Suppressor macrophage treated with lipopolysaccharide for 1 hour (primary cell): ENCODE measurements at places on chromosomes 7 and 10.

GRCh38 chr7:134789967-134790685 is 10.7 kb downstream of the CALD1 start:
- DNase-seq: peak; percentile 14

DNA sequence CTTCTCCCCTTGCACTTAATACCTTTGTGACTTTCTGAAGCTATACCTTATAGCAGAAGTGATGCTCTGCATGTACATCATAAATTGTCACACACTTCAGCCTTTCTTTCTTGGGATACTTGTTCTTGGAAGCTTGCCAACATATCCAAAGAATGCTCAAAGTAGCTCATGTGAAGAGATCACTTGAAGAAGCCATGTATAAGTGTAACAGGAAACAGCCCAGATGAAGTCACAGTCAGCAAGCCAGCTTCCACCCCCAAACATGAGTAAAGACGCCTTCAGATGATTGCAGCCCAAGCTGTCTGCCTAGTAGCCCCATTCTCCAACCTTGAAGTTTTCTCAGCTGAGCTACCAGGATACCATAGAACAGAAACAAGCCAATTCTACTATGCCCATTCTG is 50.9 kb downstream of the DGKB start:
- no peak for DNase-seq

DNA sequence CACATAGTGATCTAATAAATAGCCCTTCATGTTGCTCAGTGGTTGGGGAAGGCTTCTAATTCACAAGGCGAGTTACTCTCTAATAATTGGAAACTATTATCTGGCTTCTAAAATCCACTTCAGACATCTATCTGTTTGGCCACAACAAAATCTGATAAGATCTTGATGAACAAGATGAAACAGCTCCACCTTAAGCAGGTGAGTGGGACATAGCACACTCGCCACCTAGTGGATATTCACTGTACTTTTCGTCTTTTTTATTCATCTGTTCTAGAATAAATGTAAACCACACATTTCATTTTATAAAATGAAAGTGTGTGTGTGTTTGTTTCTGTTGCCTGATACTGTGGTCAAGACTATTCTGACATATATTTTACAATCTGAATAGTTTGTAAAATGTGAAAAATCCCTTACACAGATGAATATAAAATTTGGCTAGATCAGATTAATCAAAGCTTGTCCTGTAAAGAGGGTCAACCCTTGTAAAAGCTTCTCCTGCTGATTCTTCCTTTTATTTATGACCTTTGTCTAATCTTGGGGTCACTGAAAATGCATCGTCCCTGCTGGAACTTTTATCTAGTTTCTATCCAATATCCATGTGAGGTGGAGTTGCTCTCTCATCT is 26.5 kb upstream of the CNTNAP2 start:
- peak; percentile 22 for DNase-seq

DNA sequence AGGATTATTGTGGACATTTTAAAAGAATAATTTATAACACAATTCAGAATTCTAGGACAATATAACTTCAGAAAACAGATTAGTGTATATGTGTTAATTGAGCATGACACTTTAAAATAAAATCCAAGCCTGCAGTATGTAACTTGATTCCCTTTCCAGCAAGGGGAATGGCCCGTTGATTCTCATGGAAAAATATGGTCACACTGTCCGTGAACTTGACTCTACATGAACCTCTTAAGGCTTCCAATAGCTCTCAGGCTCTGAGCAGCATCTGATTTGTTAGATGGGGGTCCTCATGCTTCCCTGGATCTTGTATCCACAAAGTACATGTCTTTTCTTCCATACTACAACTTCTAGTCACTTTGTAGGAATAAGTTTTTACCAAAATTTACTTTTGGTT is 85.5 kb upstream of the AKR1E2 start:
- DNase-seq: no peak

GRCh38 chr10:62050346-62050892 is 148.9 kb downstream of the ARID5B start:
- DNase-seq: no peak

DNA sequence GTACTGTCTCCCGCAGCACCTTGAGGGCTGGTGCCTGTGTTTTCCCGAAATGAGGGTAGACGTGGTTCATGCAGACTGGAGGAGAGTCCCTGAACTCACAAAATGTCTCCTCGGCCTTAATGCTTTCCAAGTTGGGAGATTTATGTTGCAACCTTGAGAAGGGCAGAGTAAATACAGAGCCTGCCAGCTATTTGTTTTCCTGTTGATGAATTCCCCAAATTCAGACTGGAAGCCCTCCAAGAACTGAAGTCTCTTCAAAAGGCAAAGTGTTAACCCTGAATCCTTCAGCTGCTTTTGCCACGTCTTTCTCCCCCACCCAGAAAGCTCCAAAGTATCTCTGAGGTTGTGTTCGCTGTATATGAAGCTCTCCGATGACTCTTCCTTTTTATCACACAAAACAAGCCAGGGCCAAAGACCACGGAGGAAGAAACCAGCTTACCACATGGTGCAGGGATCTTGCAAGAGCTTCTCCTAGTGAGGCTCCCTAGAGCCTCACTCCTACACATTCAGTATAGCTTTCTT is 254.7 kb upstream of the NFE2L3 start:
- DNase-seq: peak; percentile 72

DNA sequence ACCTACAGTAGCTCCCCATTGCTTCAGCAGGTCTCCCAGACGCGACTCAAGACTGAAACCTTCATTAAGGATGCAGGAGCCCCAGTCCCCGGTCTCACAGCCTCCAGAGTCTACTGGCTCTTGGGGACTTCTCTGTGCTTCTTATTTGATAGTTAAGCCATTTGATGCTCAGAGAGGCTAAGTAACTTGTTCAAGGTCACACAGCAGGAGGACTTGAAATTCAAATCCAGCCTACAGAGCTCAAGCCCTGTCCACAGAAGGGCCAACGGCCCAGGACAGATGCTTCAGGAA is 21.2 kb upstream of the ZMIZ1 start:
- DNase-seq: no peak

DNA sequence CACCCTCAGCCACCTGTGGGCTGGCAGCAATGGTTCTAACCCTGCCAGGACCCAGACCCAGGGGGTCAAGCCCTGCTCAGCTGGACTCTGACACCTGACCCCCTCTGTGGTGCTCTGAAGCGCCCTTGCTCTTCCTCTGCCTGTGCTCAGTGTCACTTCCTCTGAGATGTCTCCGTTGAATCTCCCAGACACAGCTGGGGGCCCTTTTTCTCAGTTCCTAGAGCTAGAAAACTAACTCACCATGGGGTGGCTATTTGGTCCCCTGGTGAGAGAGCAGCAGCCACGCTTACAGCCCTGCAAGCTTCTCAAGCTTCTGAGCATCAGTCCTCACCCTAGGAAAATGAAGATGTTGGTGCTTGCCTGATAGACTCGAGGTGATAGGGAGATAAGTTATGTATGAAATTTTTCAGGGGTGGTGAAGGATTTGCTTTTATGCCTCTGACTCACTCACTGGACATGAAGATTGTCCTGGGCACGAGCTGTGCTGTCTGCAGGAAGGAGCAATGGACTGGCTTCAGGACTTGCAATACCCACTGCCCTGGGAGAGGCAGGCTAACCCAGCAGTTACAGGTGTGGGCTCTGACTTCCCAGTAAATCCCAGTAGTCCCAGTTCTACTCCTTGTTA is 29.6 kb downstream of the COL13A1 start:
- DNase-seq: no peak

- peak; percentile 45 for DNase-seq
Observed at GRCh38 chr10:27241010-27241651, 534 bp upstream of the ACBD5 start.

DNA sequence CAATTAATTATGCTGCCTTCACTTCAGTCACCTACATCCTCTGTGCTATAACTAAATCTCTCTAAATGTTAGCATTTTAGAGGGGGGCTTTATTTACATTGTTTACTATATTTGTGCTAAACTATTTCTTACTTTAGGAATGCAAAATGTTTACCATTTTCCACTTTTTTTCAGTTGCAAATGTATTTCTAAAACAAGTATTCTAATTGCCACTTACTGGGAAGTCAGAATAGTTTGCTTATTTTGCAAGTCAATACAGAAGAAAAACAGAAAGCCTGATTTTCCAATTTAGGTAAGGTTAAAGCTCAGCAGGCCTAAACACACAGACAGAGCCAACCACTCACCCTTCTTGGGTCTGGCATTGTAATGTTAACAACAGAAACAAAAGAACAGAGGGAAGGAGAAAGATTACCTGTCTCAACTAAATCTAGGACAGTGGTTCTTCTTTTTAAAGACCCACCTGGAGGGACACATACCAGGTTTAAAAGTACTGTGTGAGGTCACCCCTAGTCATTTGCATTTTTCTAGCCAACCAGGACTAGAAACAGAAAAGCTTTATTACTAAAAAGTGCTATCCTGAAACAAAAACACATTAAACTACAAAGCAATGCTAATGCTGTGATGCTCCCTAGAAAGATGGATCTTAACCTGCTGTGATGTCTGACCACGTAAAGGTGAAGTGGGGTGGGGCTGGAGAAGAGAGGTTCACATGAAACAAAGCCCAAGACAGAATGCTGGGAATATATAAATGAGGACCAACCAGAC is 178.2 kb downstream of the SLC25A13 start:
- no peak for DNase-seq

DNA sequence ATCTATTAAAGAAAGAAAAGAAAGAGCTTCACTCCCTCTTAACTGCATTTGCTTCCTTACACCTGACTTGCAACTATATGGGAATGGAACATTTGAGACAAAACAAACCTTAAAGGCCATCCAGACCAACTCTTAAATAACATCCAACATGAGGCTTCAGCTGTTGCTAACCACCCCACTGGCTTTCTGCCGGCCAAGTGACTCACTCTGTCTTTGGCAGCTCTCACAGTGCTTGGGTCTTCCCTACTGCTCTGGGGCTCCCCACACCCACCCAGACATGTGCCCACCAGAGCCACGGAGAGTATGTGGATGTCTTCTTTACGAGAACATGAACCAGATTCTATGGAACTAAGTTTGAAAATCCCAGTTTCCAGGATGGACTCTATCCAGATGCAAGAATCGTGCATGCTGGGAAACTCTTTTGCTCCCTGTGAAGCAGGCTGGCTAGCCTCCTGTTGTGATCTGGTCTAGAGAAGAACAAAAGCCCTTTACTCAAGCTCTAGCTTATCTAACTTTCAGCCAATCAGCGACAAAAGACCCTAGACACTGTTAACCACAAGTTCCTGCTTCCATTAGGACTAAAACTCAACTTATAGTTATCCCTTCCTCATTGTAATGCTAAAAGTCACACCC is 245.7 kb downstream of the TCERG1L start:
- no peak for DNase-seq

- no peak for DNase-seq
Observed at GRCh38 chr7:69564454-69565417, 33.5 kb upstream of the AUTS2 start.

GRCh38 chr7:42690794-42691639 is 220.9 kb downstream of the C7orf25 start:
- peak; percentile 2 for DNase-seq

DNA sequence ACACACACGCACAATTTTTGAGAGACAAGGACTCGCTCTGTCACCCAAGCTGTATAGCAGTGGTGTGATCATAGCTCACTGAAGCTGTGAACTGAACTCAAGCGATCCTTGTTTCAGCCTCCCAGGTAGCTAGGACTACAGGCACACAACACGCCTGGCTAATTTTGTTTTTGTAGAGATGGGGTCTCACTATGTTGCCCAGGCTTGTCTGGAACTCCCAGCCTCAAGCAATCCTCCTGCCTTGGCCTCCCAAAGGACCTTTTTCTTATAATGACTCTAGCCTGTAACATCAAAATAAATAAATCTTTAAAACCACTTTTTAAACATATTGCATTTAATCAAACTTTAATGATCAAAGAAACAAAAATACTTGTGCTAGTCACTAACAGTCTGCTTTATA is 140.9 kb upstream of the FGFR2 start:
- DNase-seq: no peak

- no peak for DNase-seq
Observed at GRCh38 chr10:100008142-100008522, 1.6 kb downstream of the DNMBP start.

DNA sequence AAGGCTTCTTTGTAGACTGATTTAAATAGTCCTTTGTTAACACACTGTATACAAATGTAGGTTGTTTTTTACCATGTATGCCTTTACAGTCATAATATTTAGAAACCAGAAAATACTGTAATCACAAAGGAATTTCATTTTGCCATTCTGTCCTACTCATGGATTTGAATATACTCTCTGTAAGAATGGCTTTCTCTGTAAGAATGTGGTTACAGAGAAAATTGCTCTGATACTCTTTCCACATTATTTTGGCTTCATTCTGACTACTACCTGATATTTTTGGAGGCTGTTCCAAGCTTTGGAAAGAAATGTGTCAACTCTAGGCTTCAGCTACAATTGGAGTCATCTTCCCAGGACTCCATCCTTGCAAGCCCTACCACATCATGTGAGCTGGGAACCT is 23.5 kb downstream of the CH25H start:
- DNase-seq: no peak

GRCh38 chr10:72310241-72310633 is 36.5 kb downstream of the DDIT4 start:
- no peak for DNase-seq

GRCh38 chr7:44377134-44377463 is 51.7 kb upstream of the CAMK2B start:
- no peak for DNase-seq

DNA sequence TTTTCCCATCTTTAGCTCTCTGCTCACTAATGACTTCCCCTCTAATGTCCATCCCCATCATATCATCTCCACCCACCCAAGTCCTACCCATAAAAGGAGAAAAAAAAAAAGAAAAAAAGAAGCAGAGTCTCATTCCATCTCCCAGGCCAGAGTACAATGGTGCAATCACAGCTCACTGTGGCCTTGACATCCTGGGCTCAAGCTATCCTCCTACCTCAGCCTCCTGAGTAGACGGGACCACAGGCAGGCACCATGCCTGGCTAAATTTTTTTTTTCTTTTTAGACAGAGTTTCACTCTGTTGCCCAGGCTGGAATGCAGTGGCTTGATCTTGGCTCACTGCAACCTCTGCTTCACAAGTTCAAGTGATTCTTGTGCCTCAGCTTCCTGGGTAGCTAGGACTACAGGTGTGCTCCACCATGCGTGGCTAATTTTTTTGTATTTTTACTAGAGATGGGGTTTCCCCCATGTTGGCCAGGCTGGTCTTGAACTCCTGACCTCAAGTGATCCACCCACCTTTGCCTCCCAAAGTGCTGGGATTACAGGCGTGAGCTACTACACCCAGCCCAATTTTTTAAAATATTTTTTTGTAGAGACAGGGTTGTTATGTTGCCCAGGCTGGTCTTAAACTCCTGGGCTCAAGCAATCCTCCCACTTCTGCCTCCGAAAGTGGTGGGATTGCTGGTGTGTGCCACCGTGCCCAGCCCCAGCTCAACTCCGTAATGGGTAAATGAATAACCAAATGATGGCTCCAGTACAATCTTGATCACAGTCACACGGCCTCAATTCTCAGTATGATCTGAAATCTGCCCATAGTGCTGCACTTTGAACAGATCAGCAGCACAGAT is 24.6 kb upstream of the SGMS1 start:
- no peak for DNase-seq

GRCh38 chr7:154306036-154306435 is 253.8 kb downstream of the DPP6 start:
- DNase-seq: no peak

GRCh38 chr7:81370822-81371221 is 399.0 kb downstream of the HGF start:
- no peak for DNase-seq

- DNase-seq: peak; percentile 17
Observed at GRCh38 chr10:69757553-69758309, 44.0 kb upstream of the COL13A1 start.
